Suppressor macrophage (primary cell): ENCODE measurements at places on chromosomes 7 and 10.

- DNase-seq, result no peak
Observed at GRCh38 chr10:89653410-89653869, 8.4 kb upstream of the PANK1 start.

GRCh38 chr10:30493609-30494530 lies 59.9 kb downstream of the MAP3K8 start:
- DNase-seq, result peak; percentile 94

DNA sequence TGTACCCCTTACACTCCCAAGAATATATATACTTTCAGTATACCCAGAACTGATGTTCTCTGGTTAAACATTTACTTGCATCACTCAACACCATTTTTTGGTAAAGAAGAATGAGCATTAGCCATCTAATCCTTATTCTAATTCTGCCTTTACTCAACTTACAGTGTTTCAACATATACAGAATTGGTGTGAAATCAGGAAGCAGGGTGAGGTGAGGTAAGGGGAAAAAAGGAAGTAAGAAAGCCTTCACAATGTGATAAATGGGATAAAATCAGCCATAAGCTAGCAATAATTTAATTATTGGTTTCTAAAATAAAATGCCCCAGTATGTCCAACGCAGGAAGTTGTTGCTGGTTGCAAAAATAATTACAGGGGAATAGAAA lies 605.4 kb downstream of the KCNMA1 start:
- peak; percentile 22 for DNase-seq

- no peak for DNase-seq
Observed at GRCh38 chr7:56199639-56200038, 83.4 kb upstream of the NUPR2 start.

DNA sequence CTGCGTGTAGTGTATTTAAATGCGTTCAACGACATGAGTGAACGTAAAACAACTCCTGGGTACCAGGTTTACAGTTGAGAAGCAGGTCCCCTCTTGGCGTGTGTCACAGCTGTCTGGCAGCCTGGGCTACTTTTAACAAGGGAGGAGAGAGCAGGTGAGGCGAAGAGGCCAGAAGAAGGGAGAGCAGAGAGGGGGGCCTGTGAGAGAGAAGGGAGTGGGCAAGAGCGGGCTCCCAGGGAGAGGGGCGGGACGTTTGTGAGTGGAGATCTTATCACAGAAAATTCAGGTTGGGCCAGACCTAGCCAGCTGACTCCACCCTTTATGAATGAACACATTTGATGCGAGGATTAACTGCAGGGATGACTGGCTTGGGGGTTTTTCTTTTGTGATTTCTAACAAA lies 154.0 kb downstream of the CAMK1D start:
- no peak for DNase-seq

- peak; percentile 89 for DNase-seq
Observed at GRCh38 chr7:2737771-2738540, 50.0 kb downstream of the AMZ1 start.

DNA sequence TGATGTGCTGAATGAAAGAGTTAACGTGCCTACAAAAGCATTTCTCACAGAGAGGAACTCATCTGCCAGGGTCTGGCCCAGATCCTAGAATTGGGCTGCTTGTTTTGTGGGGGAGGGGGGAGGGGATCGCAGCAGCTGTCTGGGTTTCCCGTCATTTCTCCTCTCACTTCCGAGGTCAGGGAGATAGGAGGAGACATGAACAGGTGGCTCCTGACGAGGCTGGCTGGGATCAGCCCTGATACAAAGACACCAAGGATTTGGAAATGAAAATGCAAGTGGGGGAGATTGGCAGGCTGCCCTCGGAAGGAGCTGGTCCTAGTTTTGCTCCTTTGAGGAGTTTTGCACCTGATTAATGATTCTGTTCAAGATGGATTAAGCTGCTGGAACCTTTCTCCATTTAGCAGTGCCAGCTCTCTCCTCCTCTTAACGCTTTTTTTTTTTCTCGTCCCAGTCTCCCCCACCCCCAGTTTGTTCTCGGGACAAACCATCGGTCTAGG lies 86.8 kb upstream of the KMT2C start:
- no peak for DNase-seq

GRCh38 chr10:69650589-69651261 lies 20.7 kb downstream of the FAM241B start:
- no peak for DNase-seq

GRCh38 chr7:132705146-132705545 lies 128.9 kb upstream of the PLXNA4 start:
- peak; percentile 27 for DNase-seq

DNA sequence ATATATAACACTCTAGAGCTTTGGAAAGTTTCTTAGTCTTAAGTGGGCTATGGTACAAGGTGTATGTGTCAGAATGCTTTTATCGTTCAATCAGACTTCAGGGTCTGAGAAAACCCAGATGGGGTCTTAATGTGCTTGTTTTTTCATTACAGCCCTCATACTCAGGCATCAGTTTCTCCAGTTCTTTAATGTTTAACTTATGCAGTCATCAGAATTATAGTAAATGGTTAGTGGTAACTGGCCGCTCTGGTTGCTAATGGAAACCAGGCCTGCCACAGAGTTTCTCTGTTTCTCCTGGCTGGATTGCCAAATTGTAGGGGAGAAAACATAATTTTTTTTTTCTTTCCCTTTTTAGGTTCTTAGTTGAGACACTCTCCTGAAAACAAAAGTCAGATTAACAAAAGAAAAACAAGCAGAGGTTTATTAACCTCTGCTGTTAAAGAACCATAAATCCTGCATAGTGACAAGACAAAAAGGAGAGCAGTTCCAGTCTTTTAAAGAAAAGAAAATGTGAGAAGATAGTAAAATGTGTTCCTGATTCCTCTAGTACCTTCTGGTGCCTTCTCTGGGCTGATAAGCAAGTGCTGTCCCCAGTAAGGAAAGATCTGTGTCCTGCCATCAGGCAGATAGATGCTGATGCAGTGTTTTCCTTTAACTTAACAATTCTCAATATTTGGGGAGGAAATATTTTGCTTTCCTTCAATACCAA lies 21.5 kb upstream of the GHITM start:
- no peak for DNase-seq

DNA sequence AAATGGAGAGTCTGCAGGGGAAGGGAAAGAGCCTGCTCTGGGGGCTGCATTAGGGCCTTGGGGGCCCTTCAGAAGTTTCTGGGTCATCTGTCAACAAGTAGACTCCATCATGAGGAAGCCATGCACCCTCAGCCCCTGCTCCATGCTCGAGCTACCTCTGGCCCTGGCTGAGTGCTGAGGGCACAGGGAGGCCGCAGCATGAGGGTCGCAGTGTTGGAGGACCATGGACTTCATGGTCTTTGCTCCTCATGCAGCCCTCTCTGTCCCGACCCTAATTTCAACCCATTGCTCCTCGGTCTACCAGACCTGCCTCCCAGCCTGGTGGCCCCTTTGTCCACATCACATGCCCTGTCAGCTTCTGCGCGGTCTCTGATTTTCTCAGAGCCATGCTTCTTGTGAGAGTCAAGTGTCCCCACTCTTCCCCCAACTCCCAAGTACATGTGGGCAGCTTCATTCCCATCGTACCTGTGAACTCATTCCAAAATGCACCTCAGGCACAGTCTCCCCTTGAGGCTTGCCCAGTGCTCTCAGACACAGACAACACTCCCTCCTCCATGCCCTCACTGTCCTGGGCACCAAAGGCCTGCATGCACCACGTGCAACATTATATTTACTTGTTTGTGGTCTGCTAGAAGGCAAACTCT lies 14.7 kb downstream of the ZNF488 start:
- no peak for DNase-seq

DNA sequence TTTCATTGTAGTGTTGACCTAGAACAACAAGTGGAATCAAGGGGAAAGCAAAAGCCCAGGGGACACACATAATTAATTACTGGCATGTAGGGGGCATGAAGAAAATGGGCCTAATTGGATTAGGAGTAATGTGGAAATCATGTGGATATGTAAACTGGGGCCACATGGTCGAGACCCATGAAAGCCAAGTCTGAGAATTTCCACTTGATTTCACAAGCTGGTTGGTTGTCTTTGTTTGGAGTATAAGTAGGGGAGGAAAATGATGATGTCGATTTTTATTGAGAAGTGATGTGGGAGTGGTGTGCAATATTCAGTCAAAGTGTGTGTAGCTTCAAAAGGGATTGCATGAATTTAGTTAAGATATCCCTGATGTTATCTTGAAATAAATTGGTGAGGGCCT lies 131.8 kb downstream of the LRRC4 start:
- DNase-seq, result no peak

DNA sequence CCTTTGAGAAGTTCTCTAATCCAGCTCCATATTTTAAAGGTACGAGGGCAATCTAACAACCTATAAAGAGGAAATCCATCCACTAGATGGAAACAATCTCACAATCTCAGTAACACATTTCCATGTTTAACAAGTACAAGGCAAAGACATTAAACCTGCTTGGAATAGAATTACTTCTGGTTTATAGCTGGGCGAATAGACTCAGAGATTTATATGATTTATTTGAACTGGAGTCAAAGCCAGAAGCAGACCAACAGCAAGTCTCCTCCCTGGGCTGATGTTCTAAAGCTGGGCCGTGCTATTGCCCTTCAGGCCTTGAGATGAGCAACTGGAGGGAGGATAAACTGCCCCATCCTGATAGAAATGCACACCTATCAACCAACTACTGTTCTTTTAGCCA lies 25.3 kb downstream of the SLC26A3 start:
- no peak for DNase-seq

- no peak for DNase-seq
Observed at GRCh38 chr10:8273749-8274148, 219.3 kb downstream of the GATA3 start.

GRCh38 chr7:75617634-75618234 lies 121.0 kb downstream of the HIP1 start:
- peak; percentile 96 for DNase-seq

- no peak for DNase-seq
Observed at GRCh38 chr7:33727315-33727714, 178.0 kb upstream of the BMPER start.

- no peak for DNase-seq
Observed at GRCh38 chr7:35253460-35253709, 515 bp downstream of the TBX20 start.

DNA sequence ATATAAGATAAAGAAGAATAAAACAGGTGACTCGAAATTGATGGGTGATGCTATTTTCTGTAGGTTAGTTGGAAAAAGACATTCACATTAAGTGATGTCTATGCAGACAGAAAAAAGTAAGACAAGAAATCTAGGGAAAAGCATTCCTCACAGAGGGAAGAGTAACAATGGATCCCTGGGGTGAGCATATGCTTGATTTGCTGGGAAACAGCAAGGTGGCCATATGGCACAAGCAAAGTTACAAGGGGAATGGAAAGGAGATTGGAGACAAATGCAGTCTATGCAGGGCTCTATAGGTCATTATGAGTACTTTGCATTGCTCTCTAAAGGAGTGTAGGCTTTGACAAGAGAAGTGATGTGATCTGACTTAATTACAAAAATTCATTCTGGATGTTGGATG lies 90.9 kb upstream of the ZNF804B start:
- no peak for DNase-seq

- DNase-seq, result no peak
Observed at GRCh38 chr10:116160271-116160670, 112.7 kb downstream of the GFRA1 start.

- no peak for DNase-seq
Observed at GRCh38 chr7:26992670-26993069, 103.1 kb downstream of the HOXA1 start.

- DNase-seq, result no peak
Observed at GRCh38 chr10:5647507-5648240, 18.7 kb downstream of the ASB13 start.

DNA sequence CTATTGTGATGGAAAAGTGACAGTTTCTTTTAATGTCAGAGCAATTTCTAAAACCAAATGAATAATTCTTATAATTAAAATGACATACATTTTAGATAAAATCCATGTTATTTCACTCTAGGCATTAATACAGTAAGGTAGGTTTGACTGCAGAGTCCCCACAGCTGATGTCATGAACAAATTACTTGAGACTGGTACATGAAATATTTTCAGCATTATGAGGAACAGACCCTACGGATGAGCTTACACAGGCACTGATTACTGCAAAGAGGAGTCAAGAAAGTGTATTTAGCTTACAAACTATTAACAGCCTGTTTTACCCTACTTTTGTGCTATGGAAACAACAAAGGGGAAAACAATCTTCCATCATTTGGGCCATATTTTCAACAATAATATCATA lies 8.9 kb downstream of the COL1A2 start:
- DNase-seq, result no peak

GRCh38 chr10:35934642-35934995 lies 292.5 kb upstream of the FZD8 start:
- no peak for DNase-seq

GRCh38 chr10:90205340-90205739 lies 503.9 kb downstream of the KIF20B start:
- DNase-seq, result no peak

- no peak for DNase-seq
Observed at GRCh38 chr7:27947586-27948278, 207.8 kb downstream of the TAX1BP1 start.

DNA sequence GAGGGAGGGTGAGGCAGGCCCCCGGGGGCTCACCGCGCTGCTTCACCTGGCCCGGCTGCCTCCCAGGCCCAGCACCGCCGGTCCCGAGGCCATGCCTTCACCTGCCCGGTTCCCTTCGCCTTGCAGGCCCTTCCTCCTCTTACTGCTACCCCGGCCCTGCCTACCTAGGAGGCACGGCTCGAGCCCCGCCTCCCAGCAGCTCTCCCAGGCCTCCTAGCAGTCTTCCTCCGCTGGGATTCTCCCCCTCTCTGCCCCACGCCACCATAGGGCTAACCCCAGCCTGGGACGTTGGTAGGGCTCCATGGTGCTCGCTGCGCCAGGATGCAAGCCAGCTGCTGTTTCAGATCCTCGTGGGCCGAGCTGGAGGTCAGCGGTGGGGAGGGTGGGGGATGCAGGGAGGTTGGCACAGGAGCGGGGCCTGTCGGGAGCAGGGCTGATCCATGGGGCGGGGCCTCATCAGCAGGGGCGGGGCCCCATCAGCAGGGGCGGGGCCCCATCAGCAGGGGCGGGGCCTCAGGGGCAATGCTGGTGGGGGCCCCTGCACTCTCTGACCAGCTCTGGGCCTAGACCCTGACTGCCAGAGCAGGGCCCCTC lies 63.3 kb downstream of the RASGEF1A start:
- DNase-seq, result peak; percentile 27

DNA sequence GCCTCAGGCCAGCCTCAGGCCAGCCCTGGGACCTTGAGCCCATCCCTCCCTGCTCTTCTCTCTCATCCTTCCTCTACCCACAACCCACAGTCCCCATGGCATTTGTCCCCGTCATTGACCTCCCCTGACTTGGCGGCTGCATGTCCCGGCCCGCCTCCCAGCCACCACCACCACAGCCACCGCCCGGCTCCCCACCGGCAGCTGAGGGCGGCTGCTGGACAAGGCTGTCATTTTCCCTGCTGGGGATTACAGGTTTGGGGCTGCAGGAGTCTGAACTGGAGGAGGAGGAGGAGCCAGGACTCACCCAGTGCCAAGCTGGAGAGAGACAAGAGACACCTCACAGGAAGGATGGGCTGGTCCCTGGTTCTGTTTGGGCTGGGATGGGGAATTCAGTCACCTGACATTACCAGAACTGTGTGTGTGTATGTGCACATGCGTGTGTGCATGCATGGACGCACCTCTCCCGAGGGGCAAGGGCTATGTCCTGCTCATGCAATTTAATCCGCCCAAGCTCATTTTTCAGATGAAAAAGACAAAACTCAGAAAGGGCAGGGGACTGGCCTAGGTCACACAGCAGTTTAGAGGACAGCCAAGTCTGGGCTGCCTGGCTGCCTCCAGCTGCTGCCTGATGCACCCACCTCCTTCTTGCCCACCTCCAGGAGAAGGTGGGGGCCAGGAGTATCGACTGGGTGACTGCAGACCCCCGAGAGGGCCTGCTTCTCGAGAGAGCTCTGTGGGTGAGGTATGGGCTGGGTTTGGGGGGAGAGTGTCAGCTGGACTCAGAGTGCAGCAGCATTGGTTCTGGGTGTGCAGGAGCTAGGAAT lies 113.1 kb downstream of the ZMIZ1 start:
- DNase-seq, result peak; percentile 55

- no peak for DNase-seq
Observed at GRCh38 chr10:113709221-113709838, 29.6 kb downstream of the CASP7 start.
